ENCODE measurements at places on chromosomes 6 and 20. TPM values are rescaled to one million over a fixed set of nuclear protein-coding genes. Genes with fewer than 3 reads are reported as not detected.

DNA sequence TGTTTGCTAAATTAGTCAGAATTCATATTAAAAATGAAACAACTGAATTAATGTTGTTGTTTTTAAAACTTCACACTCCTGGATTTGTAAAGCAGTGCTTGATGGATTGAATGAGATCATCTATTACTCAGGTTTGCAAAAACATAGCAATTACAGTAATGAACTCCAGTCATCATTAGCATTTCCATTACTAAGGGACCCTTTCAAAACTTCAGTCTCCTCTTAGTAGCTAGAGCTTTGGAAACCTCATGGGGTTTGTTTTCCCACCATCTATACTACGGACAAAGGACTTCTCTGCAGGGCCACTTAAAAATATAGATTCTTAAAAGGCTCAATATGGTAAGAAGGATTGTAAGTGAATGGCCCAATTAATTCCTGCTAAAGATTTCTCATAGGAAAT is 209.9 kb upstream of the PRND start:
- no peak for DNase-seq
- no peak overlapping the region for H3K27ac ChIP-seq
- no peaks in the 10 kb centered on the region for H3K36me3 ChIP-seq
- H3K27me3 ChIP-seq: peaks cover 23% of the 10 kb centered on the region
- no peak overlapping the region for H3K4me3 ChIP-seq

TLDC2 gene
- total RNA-seq: not detected

- no peak overlapping the region for H3K27ac ChIP-seq
- H3K36me3 ChIP-seq: no peaks in the 10 kb centered on the region
- H3K4me3 ChIP-seq: no peak overlapping the region
- H3K27me3 ChIP-seq: no peaks in the 10 kb centered on the region
- H3K4me1 ChIP-seq: no peaks in the 10 kb centered on the region
Measured at GRCh38 chr20:42792052-42792451, 397.7 kb downstream of the PTPRT start.

GRCh38 chr6:98212468-98212867 is 621.9 kb upstream of the POU3F2 start:
- no peaks in the 10 kb centered on the region for H3K27me3 ChIP-seq
- no peaks in the 10 kb centered on the region for H3K36me3 ChIP-seq
- H3K4me3 ChIP-seq: no peak overlapping the region

DNA sequence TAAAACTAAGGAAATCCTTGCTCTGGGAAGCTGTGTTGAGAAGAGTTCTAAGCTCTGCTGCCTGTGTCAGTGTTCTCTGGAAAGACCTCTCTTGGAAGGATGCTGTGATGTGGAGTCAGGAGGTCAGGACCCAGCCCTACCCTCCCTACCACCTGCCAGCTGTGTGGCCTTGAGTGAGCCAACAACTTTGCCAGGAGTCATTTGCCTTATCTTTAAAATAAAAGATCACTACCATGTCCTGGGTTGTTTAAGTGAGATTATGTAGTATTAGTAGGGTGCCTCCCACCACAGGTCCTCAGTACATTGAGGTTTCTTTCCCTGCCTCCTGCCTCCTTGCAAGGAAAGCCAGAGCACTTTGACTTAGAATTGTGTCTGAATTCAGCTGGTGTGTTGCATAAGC is 64.9 kb downstream of the FOXO3 start:
- no peaks in the 10 kb centered on the region for H3K36me3 ChIP-seq
- H3K27me3 ChIP-seq: peaks cover 7% of the 10 kb centered on the region
- peaks cover 28% of the 10 kb centered on the region for H3K4me1 ChIP-seq
- no peak for DNase-seq

PMEPA1 gene
- total RNA-seq: 1.1 TPM

DNA sequence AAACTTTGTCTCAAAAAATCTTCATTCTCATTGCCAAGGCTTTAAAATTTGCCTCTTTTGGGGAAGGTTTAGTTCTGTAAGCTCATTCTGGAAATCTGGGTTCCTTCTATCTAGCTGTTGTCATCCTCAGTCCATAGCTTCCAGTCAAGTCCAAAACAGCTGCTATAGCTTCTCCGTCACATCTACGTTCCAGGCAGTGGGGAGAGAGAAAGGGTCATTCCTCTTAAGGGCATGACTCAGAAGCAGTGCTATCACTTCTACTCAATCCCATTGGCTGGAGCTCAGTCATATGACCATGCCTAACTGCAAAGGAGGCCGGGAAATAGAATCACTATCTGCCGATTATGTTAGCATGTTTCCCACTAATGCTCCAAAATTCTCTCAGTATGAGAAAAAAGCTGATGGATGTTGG is 141.4 kb upstream of the PTPN1 start:
- no peak for DNase-seq
- H3K4me3 ChIP-seq: no peak overlapping the region
- peaks cover 16% of the 10 kb centered on the region for H3K27me3 ChIP-seq
- H3K4me1 ChIP-seq: peaks cover 11% of the 10 kb centered on the region
- no peaks in the 10 kb centered on the region for H3K36me3 ChIP-seq

DNA sequence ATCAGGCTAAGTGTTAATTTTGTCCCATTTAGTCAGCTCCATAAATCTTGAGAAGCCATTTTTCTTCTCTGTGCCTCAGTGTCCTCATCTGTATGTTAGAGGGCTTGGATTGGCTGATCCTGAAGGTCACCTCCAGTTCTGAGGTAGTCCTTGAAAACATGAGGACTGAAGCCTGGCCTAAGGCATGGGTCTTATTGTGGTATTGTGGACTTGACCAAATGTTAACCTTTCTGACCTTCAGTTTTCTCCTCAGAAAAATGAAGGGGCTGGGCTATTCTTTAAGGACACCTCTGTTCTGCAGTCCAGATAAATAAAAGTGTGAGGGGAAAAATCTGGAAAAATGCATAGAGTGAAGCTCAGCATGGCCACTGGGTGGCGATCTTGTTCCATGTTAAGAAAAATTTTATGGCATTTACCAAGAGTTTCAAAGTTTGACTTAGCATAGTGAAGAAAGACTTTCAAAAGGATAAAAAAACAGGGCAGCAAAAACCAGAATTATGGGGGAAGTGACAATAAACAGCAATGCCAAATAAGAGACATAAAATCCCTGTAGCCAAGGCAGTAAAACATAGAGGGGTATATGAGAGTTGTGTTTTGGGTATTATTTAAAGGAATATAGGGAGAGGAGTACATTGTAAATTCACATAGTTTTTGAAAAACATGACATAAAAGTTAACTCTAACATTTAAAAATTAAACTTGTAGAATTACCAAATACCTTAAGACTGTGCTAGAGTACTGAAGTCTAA is 13.2 kb upstream of the TFB1M start:
- H3K36me3 ChIP-seq: no peaks in the 10 kb centered on the region
- H3K4me3 ChIP-seq: no peak overlapping the region
- peaks cover 18% of the 10 kb centered on the region for H3K4me1 ChIP-seq

RSPO3 gene
- total RNA-seq: not detected

LHFPL5 gene
- not detected for total RNA-seq

DNA sequence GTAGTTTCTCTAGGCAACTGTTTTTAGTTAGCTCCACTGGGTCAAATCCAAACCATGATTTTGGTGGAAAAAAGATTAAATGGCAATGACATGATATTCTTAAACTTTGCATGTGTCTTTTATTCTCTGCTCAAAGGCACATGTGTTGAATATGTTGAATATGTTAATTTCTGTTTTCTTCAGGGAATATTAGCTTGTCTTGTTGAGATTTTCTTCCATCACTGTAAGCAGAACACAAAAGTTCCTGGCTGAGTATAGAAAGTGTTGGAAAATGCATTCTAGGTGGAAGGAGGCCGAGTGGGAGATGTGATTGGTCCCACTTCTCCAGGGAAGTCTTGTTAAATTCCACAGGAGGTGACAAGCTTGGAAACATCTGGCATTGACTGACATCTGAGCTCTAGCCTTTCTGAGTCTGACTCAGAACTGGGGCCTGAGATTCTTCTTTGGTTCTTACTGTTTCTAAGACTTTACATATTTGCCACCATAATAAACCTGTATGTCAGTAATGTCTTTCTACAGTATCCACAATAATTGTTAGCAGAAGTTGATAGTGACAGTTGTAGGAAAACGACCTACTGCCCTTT is 81.1 kb downstream of the LAMA4 start:
- H3K27me3 ChIP-seq: peaks cover 53% of the 10 kb centered on the region
- H3K4me3 ChIP-seq: no peak overlapping the region
- H3K4me1 ChIP-seq: no peaks in the 10 kb centered on the region
- no peak overlapping the region for H3K27ac ChIP-seq

- peak overlapping the region; percentile 76 for H3K4me3 ChIP-seq
- peaks cover 34% of the 10 kb centered on the region for H3K4me1 ChIP-seq
- no peak for DNase-seq
Measured at GRCh38 chr6:75600768-75601167, 912 bp upstream of the SENP6 start.

LRP11 gene
- 3.6 TPM for total RNA-seq

NCR2 gene
- total RNA-seq: not detected

DNA sequence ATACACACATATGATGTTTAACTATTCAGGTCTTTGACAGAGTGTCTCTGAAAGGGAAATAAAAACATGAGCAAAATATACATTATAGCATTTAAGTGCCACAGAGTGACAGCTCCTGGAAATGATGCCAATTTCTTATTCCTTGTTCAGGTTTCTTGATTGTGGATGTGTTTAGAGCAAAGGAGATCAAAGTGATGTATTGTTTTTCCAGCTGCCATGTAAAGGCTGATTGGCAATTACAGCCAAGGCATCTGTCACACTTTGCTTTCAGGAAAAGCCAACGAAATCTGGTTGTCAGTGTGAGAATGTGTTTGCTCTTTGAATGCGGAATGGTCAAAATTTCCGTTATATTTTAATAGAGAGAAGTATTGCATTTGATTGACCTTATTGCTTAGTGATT is 347.8 kb upstream of the FLRT3 start:
- no peaks in the 10 kb centered on the region for H3K4me1 ChIP-seq
- no peak overlapping the region for H3K27ac ChIP-seq
- H3K27me3 ChIP-seq: no peaks in the 10 kb centered on the region

GRCh38 chr6:34986845-34987246 is 97.8 kb downstream of the ANKS1A start:
- H3K27me3 ChIP-seq: no peaks in the 10 kb centered on the region
- H3K4me3 ChIP-seq: no peak overlapping the region
- H3K36me3 ChIP-seq: peaks cover 6% of the 10 kb centered on the region
- no peak overlapping the region for H3K27ac ChIP-seq
- no peaks in the 10 kb centered on the region for H3K4me1 ChIP-seq

SIGLEC1 gene
- total RNA-seq: not detected

- DNase-seq: no peak
- no peak overlapping the region for H3K27ac ChIP-seq
- no peaks in the 10 kb centered on the region for H3K36me3 ChIP-seq
- H3K4me3 ChIP-seq: no peak overlapping the region
Measured at GRCh38 chr6:105164418-105164817, 15.4 kb downstream of the POPDC3 start.

CTAGE9 gene
- not detected for total RNA-seq

- H3K4me1 ChIP-seq: peaks cover 22% of the 10 kb centered on the region
- peaks cover 3% of the 10 kb centered on the region for H3K36me3 ChIP-seq
- H3K27ac ChIP-seq: peak overlapping the region; percentile 8
- DNase-seq: no peak
- H3K27me3 ChIP-seq: peaks cover 17% of the 10 kb centered on the region
- no peak overlapping the region for H3K4me3 ChIP-seq
Measured at GRCh38 chr6:170146640-170147039, 144.2 kb downstream of the DLL1 start.

DNA sequence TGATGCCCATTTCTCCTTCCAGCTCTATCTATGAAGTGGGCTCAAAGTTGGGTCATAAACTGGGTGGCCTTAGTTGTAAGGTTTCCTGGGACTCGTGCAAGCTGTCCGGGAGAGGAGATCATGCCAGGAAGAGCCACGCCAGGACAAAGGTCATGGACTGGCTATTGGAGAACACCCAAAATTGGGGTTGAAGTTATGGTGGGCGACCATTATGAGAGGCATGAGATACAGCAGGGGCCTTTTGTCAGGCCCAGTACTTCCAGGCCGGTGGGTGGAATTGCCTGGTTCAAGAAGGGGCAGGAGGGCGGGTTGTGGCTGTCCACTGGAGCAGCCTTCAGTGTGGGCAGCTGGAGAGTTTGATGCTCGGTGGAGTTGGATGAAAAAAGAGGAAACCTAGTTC is 225.1 kb upstream of the SSTR4 start:
- no peak for DNase-seq
- H3K36me3 ChIP-seq: no peaks in the 10 kb centered on the region
- no peaks in the 10 kb centered on the region for H3K27me3 ChIP-seq
- H3K27ac ChIP-seq: no peak overlapping the region
- H3K4me3 ChIP-seq: no peak overlapping the region

GRCh38 chr6:124822204-124822613 is 140.0 kb upstream of the RNF217 start:
- DNase-seq: no peak
- no peaks in the 10 kb centered on the region for H3K27me3 ChIP-seq
- no peak overlapping the region for H3K4me3 ChIP-seq
- no peaks in the 10 kb centered on the region for H3K4me1 ChIP-seq
- no peak overlapping the region for H3K27ac ChIP-seq

DNA sequence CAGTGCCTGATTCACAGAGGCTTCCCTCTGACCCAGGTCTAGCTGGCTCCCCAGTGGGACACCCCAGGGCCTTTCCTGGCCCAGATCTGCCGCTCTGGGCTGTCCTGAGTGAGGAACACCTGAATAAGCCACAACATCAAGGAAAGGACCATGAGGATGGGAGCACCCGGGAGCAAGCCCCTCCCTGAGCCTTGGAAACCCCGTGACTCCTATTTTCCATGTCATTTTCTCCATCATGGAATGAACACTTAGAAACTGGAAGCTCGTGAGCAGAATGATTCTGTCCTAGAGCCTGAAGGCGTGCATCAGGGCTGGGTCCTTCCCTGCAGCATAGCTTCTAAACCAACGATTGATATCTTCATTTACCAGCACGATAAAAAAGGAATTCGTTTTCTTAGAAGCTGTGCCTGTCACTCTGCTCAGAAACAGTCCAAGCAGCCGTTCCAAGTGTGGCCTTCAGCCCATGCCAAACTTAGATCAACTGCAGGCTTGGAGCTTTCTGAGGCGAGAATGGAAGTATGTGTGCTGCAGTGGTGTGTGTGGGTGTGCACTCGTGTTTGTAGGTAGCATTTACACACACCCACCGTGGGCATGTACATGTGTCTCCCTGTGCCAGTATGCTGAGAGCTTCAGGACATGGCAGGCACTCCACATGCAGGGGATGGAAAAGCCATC is 83.2 kb upstream of the FOXC1 start:
- peaks cover 9% of the 10 kb centered on the region for H3K27me3 ChIP-seq
- no peaks in the 10 kb centered on the region for H3K36me3 ChIP-seq
- no peak overlapping the region for H3K27ac ChIP-seq
- H3K4me1 ChIP-seq: peaks cover 44% of the 10 kb centered on the region

DNA sequence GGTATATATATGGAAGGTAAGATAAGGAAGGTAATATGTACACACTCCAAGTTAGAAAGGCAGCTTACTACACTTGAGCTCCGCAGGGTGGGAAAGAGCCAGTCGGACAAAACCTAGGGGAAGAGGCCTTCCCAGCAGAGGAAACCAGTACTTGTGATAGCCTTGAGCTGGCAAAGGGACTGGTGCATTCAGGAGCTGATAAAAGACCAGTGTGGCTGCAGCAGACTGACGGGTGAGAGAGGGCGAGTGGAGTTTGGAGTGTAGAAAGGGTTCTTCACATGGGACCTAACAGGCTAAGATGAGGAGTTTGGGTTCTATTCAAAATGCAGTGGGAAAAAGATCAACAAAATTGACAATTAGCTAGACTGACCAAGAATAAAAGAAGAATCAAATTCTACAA is 49.3 kb upstream of the KIF13A start:
- peaks cover 24% of the 10 kb centered on the region for H3K27me3 ChIP-seq
- no peaks in the 10 kb centered on the region for H3K36me3 ChIP-seq
- no peaks in the 10 kb centered on the region for H3K4me1 ChIP-seq
- no peak overlapping the region for H3K4me3 ChIP-seq
- DNase-seq: no peak

GRCh38 chr6:87375315-87375714 is 30.7 kb downstream of the C6orf163 start:
- H3K4me1 ChIP-seq: peaks cover 6% of the 10 kb centered on the region
- no peak overlapping the region for H3K4me3 ChIP-seq
- H3K27ac ChIP-seq: no peak overlapping the region
- H3K27me3 ChIP-seq: no peaks in the 10 kb centered on the region
- H3K36me3 ChIP-seq: no peaks in the 10 kb centered on the region
- no peak for DNase-seq
